ENCODE measurements at places on chromosomes 7 and 10. TPM values are rescaled to one million over a fixed set of nuclear protein-coding genes. Genes with fewer than 3 reads are reported as not detected.

- DNase-seq, result no peak
These were observed 89.9 kb downstream of the JMJD1C start for GRCh38 chr10:63375859-63376258.

- no peak for DNase-seq
These were observed 24.9 kb downstream of the ZNF783 start for GRCh38 chr7:149286811-149287400.

DNA sequence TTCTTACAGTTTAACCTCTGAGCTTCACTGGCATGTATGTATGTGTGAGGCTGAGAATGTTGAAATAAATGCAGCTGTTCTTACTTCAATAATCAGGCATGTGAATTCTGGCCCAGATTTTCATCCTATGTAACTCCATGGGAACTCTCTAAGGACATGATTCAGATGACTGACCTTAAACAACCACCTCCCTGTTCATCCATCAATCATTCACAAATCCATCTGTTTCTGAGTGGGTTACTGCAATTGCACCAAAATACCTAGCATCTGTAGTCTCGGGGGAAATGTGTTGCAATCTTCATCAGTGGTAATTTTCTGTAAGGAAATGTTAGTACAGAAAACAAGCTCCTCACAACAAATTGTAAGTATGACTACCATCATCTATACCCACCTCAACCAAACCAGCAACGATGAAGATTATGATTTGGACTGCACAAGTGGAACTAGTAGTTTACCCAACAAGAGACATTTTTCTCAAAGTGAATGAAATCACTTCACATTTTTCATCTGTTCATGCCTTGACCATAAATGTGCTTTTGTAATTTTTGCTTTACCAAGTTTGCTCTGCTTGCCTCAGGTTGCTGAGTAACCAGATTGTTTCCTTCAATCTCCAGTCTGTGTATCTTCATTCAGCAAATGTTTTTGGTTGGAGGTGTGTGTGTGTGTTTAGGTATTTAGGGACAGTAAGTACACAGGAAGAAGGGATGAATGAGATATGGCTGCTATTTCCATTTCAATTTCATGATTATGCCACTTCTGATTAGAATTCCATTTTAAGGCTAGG lies 65.7 kb upstream of the FZD8 start:
- DNase-seq, result no peak

GRCh38 chr10:3500408-3500856 lies 284.6 kb downstream of the KLF6 start:
- no peak for DNase-seq

DNA sequence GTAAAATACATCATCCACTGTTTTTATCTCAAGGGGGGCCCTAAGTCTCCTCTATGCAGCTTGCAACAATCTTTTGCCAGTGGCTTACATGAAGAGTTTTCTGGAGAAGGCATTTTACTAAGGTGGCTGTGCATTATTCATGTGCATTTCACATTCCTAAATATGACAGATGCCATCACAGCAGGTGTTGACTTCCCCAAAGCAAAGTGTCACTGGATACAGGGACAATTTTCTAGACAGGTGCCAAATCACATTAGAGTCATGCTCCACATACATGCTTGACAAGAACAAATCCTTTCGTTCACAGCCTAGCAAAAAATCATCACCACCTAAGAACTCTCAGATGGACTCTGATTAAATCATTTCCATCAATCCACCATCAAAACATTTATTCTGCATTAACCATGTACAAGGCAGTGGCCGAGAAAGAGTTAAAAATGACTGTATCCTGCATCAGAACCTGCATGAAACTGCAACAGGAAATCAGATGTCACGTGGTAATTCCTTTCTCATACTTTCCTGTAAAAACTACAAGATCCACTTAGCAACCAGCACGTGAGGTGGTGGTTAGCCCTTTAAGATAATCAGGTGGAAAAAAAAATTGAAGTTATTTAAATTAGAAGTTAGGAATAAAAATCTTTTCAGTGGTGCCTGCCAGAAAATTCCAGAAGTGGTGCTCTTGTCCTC lies 88.2 kb upstream of the AFAP1L2 start:
- no peak for DNase-seq

The GIMAP6 gene
- 0.56 TPM for total RNA-seq

DNA sequence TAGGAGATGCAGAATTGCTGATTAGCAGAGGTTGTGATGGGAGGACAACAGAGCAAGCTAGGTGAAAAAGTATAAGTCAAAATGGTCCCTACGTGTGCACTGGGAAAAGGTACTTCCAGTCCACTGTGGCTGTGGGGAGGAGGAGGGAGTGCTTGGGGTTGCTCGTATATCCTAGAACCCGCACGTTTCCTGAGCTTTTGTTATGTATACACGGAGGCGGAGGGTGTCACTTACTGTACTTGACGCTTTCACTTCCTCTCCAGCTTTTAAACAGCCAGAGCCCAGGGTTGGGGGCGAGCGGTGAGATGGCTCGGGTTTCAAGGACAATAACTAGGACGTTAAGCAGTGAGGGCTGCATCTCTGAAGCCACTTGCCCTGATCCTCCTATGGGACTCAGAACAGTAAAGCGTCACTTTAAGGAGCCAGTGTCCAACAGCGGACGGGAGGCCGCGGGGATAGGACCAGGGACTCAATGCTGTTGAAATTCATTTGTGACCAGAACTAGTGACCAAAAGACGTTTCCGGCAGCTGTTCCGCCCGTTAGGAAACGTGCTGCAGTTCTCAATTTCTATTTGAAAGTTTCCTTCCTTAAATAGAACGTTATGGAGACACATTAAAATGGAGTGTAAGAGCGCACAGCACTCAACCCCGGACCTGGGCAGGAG lies 985 bp upstream of the ETV1 start:
- DNase-seq, result peak; percentile 93

DNA sequence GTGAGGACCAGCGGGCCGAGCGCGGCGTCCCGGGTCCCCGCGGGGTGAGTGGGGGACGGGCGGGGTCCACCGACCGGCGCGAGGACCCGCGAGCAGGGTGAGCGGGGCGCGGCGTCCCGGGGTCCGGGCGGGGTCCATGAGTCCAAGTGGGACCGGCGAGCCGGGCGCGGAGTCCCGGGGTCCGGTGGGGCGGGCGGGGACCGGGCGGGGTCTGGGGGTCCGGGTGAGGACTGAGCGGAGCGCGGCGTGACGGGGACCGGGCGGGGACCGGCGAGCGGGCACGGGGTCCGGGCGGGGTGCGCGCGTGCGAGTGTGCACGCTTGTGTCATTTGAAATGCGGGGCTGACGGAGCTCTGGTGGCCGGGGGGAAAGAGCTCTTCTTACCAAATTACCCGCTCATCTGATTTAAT lies 765 bp downstream of the CELF2 start:
- no peak for DNase-seq

- no peak for DNase-seq
These were observed 109.6 kb downstream of the NKX6-2 start for GRCh38 chr10:132676193-132676891.

The C10orf105 gene
- not detected for total RNA-seq

DNA sequence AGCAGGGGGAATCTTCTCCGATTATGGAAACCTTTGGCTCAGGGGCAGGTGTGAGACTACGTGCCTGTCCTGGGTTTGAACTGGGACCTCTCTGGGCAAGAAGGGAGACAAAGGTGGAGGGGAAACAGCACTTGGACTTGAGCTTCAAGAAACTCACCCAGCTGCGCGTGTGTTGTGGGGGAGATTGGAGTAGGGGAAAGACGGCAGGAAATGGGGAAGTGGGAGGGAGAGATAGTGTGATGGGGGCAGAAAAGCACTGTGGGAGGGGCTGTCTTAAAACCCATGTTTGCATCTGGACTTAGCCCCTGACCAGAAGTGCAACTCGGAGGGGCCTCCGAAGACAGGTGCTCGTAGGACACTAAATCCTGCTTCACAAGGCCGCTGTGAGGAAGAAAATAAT lies 107.0 kb downstream of the HIP1 start:
- DNase-seq, result no peak

The H2BK1 gene
- total RNA-seq, result 0.64 TPM

DNA sequence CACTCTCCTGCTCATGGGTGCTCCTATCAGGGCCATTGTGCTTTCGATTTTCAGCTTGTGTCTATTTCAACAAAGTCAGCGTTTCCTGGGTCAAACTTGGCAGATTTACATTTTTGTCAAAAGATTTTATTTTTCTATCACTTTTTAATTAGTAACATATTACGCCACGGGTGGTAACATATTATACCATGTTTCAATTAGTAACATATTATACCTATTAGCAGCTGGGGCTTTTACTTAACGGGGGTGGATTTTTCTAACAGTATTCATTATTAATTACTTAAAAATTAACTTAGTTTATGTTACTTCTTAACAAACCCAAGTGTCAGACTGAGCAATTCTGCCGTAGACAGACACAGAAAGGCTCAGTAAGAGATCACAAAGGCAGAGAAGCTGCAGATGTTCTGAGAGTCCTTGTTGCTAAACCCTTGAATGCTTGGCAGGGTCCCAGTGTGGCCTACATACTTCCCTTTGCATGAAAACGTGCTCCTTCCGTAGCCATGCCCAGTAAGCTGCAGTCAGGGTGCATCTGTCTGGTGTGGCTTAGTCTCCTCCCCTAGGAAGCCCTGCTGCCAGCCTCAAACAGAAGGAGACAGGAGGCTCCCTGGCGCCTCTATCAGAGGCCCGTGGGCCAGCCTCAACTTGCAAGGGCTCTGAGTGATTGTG lies 263.1 kb upstream of the CXCL12 start:
- peak; percentile 26 for DNase-seq

DNA sequence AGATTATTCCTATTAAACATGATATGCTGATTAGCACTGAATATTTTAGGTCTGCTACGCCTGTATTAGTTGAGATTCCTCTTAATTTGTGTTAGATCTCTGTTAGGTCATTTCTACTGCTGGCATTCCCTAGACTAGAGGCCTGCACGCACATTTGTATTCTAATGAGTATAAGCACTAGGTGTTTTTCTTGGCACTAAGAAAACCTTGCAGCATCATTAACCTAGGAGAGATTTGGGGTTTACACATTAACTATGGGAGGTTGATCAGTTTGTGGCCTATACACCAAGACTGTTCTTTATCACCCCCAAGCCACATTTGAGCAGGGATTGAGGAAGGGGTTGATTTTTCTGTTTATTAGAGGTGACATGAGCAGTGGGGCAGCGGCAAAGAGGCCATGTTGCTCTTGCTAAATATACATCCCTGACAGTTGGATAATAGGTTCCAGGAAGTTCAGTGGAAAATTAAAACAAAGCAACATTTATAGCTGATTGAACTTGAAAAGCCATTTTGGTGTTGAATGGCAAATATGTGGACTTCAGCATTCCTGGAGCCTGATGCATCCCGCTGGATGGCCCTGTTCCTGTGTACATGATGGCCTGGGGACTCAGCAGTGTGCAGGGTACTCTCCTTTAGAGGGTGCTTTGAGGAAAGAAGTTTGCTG lies 65.2 kb downstream of the GBF1 start:
- DNase-seq, result no peak

The EN2 gene
- 0.29 TPM for total RNA-seq

DNA sequence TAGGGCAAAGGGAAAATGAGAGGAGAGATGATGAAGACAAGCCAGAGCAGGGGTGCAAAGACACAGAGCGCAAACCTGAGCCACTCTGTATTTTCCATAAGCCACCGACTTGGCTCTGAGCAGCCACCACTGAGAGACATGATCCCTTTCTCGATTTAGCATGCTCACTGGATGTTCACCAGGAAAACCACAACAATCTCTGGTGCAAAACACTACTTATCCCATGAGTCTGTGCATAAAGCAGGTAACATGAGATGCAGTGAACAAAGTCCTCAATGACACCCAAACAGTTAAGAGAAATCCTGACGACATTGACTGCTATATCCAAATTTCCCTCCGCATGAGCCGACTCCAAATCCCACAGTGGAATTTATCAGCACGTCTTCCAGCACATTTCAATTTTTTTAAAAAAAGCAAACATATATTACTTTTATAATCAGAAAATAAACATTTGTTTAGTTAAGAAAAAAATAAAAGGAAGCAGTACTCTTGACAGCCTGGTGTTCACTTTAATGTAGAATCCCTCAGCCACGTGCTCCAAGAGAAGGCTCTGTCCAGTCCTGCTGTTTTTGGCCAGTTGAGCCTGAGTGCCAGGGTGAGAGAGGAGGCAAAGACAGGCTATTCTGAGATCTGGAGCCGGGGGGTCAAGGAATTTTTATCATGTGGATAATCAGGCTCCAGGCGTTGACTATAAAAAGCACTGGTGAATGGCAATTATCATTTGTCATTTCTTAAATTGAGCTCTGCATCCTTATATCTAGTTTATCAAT lies 238.4 kb downstream of the KCNMA1 start:
- no peak for DNase-seq

The NXPH1 gene
- total RNA-seq, result not detected

The ITIH2 gene
- not detected for total RNA-seq

DNA sequence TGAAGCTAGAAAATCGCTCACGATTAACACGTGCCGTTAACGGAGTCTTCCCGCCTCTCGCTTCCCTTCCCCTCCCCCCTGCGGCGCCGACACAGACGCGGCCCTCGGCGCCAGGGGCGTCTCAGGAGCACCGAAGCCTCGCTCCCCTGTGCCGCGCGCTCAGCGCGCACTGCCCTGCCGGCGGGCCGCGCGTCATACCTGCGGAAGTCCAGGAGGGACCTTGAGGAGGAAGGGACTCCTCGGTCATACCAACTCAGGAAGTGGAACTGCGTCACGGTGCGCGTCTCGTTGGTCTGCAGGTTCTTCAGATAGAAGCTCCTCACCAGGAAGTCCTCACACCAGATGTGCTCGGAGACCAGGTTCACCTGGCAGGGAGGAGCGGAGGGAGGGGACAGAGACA lies 239.6 kb downstream of the DNAJB6 start:
- DNase-seq, result no peak

The AKR1E2 gene
- not detected for total RNA-seq

DNA sequence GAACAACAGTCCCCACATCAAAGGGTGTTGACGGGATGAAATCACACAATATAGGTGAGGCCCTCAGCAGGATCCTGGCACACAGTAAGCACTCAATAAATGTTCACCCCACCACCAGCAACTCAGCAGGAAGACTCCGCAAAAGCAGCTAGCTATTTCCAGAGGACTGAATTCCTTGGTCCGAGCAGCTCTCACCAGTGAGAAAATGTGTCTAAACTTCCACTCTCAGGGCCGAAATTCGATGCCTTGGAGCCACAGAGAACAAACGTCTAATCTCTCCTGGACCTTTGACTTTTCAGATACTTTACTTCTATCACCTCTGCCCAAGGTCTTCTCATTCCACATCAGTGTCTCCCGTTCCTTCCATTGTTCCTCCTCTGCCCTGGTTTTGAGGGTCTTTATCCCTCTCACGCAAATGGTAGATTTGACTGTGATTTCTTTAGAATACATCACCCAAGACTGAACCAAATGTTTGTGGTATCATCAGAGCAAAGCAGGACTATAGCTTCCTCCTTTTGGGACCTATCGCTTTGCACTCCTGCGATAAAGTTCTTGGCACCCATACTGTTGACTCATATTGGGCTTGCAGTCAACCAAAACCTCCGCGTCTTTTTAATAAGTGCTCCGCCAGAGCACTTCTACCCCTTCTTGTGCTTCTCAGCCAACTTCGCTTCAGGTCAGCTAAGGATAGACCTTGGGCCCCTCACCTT lies 903 bp upstream of the NT5C2 start:
- DNase-seq, result peak; percentile 8
